Fibroblast of the aortic adventitia (primary cell): ENCODE measurements at places on chromosomes 4 and X. TPM values are rescaled to one million over a fixed set of nuclear protein-coding genes. Genes with fewer than 3 reads are reported as not detected.

GRCh38 chr4:181061787-181062186 is 1181.4 kb upstream of the TENM3 start:
- no peak for DNase-seq

GRCh38 chr4:140344101-140344500 is 29.3 kb upstream of the SCOC start:
- peak; percentile 74 for DNase-seq

DNA sequence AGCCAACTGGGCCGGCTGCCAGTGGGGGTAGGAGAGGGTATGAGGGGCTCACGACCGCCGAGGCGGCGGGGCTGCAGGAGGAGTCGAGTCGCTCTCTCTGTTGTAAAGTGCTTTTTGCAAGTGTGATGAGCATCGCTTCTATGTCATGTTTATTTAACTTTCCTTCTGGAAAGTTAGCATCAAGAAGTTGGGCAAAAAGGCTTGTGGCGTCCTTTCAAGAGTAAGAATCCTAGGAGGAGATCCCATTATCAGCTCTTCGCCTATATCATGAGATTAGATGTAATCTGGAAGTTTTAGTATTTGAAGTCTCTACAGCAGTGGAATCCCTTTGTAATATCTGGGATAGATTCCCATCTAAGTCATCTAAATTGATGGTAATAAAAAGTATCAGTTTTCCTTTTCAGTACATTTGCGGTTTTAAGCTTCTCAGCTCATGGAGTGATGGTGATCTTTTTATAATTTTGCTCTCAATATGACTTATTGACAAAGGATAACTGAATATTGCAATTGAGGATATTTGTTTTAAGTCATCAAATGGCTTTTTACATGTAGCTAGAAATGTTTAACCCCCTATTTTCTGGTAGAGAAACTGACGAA is 1.7 kb downstream of the GALNT7 start:
- DNase-seq: peak; percentile 32

GRCh38 chr4:164011791-164012190 is 517.3 kb downstream of the TMA16 start:
- DNase-seq: no peak

DNA sequence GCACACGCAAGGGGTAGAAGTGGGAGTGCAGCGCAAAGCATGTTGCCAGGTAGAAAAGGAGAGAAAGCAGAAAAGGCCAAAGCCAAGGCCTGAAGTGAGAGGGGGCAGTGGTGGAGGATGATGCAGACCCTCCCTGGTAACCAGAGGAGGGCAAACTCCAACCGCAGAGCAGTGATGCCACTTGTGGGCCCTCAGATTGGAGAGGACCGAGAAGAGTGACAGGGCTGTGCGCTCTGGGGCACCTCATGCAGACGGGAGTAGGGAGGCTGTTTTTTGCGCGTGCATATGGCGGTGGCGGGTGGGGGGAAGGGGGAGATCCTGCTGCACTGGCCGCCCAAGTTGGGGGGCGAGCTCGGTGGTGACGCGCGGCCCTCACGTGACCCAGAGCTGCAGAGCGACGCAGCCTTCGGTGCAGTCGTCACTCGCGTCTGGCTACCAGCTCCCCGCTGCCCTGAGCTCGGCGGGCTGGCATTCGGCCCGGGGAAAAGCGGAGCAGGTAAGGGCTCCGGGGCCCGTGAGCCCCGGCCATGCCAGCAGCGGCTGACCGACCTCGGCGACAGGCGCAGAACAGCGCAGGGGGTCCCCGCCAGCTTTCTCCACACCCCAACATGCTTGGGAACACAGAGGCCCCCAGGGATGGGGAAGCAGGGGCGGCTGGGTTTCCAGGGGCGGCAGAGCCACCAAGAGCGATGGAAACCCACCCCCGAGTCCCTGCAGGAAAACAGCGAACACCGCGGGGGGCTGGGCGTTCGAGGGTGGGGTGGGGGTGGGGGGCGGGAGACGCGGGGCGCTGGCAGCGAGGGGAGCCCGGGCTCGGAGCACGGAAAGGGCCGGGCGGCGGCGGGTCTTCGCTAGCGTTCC is at the start of gene BEX3:
Gene BEX3, plus strand, starts transcription at position 421 of the 861 bp plus-strand sequence. CDS start 984 bp downstream, outside the sequence.
- peak; percentile 48 for DNase-seq

DNA sequence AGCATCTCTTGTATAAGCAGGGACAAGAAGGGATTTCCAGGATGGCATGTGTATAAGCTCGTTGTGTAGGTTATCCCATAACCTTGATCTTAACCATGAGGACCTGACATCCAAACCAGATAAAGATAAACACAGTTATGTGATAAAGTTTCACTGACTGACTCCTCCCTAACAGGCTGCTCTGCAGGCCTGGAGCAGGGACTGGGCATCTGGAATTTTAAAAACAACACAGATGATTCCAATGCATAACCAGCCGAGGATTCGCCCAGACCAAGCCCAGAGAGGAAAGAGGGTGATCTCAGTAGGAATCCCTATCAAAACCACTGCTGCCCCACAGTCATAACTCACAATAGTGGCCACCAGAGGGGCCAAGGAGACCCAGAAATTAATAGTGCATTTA is 22.7 kb downstream of the KLF3 start:
- DNase-seq: no peak

DNA sequence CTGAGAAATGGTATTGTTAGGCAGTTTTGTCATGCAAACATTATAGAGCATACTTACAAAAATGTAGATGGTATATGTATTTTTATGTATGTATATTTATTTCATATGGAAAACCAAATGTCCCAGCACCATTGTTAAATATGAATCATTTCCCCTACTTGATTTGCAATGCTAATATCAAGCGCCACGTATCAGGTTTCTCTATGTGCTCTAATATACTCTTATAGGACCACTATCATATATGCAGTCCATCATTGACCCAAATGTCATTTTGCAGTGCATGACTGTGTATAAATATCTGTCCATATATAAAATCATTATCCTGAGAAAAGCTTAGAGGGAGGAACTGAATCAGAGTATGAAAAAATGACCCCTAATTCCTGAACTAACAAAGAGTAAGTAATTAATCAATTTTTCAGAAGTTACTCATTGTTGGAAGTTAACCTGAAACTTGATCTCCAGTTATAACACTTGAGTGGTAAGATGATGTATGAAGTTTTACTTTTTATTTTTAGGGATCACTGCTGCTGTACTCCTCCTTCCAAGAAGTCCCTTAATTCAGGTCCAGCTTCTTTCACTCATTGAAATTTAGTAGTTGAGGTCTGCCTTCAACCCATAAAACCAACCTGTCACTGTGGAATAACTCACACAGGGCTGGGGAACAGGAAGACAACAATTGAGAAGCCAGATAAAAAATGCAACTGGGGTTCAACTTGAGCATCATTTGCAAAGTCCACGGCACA is 134.8 kb upstream of the LDB2 start:
- DNase-seq: peak; percentile 12

GRCh38 chr4:185711726-185712125 is 100.3 kb downstream of the SORBS2 start:
- DNase-seq: peak; percentile 43

DNA sequence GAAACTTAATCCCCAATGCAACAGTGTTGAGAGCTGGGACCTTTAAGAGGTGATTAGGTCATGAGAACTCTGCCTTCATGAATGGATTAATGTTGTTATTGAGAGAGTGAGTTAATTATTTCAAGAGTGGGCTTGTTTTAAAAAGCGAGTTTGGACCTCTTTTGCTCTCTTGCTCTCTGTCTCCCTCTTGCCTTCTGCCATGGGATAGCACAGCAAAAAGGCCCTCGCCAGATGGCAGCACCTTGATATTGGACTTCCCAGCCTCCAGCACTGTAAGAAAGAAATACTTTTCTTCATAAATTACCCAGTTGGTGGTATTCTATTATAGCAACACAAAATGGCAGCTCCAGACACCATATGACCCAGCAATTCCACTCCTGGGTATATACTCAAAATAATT is 7.0 kb upstream of the ATP6AP2 start:
- no peak for DNase-seq

- DNase-seq: no peak
These were observed 26.7 kb upstream of the PLAC1 start for GRCh38 chrX:134684956-134685355.

GRCh38 chr4:67014592-67014991 is 530.7 kb downstream of the CENPC start:
- DNase-seq: no peak

DNA sequence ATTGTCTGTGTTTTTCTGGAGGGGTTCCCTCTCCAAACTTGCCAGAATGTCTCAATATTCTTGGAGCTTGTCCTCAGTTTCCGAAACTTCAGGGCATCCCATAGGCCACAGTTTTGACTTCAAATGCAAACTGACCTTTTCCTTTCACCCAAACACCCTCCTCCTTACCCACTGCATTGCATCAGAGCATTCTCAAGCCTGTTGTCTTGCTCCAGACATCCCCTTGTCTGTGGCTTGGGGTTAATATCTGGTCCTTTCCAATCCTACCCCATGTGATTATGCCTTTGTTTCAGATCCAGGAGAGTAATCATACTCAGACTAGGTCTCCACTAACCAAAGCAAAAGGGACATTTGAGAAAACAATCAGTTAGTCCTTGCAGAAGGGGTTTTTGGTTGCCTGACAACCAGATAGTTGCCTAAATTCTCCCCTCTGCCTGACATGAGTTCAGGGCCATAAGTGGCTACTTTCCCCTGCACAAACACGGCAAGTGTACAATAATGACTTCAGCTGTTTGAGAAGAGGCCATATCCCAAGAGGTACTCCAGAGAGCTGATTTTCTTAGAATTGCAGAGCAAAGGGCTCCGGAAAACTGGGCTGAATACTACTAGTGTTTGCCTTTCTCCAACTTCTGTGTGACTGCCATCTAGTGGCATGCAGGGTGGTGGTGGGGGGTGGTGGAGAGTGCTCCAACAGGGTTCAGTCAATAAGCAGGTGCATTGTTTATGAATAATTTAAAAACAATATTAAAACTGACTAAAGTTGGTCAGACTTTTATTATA is 130.2 kb downstream of the CHRDL1 start:
- peak; percentile 44 for DNase-seq

DNA sequence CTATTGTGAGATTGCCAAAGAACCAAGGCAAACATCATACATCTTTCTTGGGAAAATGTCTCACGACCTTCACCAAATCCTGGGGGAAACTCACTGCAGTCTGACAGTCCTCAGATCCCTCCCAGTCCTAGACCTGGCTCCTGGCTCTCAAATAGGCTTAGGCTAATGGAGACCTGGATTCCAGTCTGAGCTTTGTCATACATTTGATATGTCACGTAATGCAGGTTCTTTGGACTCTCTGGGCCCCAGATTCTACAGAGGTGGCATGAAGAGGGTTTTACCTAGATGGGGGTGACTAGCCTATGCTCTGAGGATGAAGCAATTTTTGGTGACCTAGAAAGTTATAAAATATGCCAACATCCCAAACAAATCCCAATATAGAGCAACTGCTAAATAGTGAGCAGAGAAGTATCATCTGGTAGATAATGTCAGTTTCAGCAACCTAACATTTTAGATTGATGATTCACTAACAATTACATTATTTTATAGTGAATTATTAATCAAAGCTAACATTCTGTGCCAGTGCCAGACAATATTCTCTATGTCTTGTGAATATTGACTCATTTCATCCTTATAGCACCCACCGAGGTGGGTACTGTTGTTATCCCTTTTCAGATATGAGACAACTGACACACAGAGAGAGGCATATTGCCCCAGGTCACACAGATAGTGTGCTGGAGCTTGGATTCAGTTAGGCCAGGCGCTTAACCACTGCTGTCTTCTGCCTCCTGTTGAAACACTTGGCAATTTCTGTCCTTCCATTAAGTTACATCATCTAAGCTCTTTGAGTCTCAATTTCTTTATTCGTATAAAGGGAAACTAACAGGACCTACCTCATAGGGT is 195.4 kb upstream of the MAMLD1 start:
- DNase-seq: no peak

DNA sequence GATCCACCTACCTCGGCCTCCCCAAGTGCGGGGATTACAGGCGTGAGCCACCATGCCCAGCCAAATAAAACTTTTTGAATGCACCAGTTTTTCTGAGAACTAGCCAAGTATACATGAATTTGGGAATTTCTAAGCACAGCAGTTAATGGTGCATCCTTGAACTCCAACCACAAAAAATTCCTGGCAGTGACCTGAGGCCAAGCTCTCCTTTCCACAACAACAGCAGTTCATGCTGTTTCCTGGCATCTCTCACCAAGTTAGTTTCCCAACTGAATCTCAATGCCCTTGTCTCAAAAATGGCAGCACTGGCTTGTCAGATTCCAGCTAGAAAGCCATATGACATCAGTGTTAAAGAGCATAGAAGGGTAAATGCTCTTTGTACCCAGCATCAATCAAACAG is 15.9 kb upstream of the XKRX start:
- DNase-seq: no peak

- DNase-seq: peak; percentile 31
These were observed 38.7 kb downstream of the RAI2 start for GRCh38 chrX:17822351-17822750.

The SH2D1A gene
- total RNA-seq: not detected in 2 replicates

The MAP3K15 gene
- total RNA-seq: not detected in 2 replicates

The BEX5 gene
- 0.09 TPM in 1 of 2 replicates, not detected in the other for total RNA-seq

The ARHGAP36 gene
- total RNA-seq: not detected in 2 replicates

The FGD1 gene
- 11.1 and 11.9 TPM in 2 replicates for total RNA-seq
